ENCODE measurements at places on chromosomes 3 and 15.

GRCh38 chr15:39736412-39737195 is 46.0 kb downstream of the FSIP1 start:
- no peak for DNase-seq

- no peak for DNase-seq
These were observed 18.6 kb downstream of the SOX2 start for GRCh38 chr3:181730316-181730715.

- DNase-seq = peak; percentile 49
These were observed at the start of gene CELSR3 for GRCh38 chr3:48662753-48663488. Gene CELSR3, minus strand, starts transcription at chr3:48662886. Its CDS starts 252 bp downstream, at chr3:48662634.

DNA sequence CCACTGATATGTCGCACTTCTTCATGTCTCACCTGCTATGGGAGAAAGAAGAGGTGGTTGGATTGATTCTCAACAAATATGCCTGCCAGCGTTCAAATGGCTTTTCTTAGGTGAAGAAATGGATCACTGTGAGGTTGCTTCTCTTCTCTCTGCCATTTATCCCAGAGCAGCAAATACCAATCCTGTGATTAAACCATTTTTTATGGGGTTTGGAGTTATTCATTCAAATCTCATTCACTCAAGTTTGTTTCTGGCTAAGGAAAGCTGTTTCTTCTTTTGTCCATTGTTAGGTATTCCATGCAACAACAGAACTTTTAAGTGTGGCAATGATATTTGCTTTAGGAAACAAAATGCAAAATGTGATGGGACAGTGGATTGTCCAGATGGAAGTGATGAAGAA is 12.2 kb upstream of the C3orf52 start:
- no peak for DNase-seq

DNA sequence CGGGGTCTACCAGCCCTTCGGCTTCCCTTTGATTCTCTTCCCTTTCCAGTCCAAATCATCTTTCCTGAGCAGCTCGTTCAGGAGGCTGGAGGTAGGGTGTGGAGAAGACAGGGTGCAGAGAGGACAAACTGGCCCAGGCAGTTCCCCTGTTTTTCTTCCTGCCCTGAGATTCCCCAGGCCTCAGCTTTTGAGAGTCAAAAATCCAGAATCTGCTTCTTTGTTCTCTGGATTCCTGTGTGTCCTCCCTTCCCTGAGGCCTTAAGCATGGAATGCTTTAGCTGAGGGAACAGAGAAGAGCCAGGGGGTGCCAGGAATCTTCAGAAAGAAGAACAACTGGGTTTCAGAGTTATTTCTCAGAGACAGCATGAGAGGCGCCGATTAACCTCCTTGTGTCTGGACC is 26.7 kb upstream of the LRTM1 start:
- no peak for DNase-seq

- no peak for DNase-seq
These were observed 464.5 kb upstream of the TGFBR2 start for GRCh38 chr3:30141927-30142326.

GRCh38 chr15:98935736-98936135 is 71.9 kb downstream of the PGPEP1L start:
- DNase-seq = no peak

- no peak for DNase-seq
These were observed 50.6 kb upstream of the SLC7A14 start for GRCh38 chr3:170636400-170636973.

- no peak for DNase-seq
These were observed 86.7 kb downstream of the MAGI1 start for GRCh38 chr3:65951836-65952505.

DNA sequence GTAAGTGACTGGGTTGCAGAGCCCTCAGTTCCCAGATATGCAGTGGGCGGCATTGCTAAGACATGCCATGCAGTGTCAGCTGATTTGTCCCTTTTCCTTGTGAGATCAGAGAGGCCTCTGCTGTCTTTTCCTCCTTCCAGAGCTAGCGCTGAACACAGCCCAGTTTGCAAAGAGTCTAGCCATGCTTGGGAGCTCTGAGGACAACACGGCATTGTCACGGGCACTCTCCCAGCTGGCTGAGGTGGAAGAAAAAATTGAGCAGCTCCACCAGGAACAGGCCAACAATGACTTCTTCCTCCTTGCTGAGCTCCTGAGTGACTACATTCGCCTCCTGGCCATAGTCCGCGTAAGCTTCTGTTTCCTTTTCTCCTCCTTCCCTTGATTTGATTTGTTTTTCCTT is 20.0 kb upstream of the SNX22 start:
- DNase-seq = no peak

GRCh38 chr3:138256022-138256421 is 68.9 kb downstream of the ARMC8 start:
- DNase-seq = no peak

GRCh38 chr15:88657326-88658069 is 18.7 kb downstream of the ISG20 start:
- no peak for DNase-seq

DNA sequence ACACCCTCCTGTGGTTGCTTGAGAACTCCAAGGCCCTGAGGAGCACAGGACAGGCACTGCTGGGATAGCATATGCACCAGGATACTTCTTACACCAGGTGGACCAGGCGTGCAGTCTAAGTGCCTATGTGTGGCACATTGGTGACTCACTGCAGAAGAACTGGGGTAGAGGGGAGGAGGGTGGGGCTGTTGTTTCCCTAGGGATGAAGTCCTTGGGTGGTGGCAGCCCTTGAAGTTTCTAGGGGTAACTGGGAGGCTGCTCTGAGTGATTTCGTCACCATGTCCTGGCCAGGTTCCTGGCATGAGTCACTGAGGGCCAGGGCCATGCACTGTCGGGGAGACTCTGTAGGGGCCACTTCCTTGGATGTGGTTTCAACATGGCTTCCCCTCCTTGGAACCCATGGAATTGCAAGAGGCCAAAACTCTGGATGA is 15.9 kb downstream of the MYZAP start:
- DNase-seq = no peak

DNA sequence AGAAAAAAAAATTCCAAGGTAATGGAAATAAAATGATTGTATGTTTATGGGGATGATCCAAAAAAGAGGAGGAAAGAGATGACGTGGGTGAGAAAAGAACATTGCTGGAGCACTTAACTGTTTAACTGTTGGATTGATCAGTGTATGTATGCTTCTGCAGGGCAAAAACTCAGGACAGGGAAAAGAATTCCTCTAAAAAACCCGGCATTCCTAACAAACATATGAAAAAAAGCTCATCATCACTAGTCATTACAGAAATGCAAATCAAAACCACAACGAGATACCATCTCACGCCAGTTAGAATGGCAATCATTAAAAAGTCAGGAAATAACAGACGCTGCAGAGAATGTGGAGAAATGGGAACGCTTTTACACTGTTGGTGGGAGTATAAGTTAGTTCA is 1.6 kb upstream of the PHLDB2 start:
- no peak for DNase-seq

- no peak for DNase-seq
These were observed 297.1 kb downstream of the SATB1 start for GRCh38 chr3:18127859-18128681.

DNA sequence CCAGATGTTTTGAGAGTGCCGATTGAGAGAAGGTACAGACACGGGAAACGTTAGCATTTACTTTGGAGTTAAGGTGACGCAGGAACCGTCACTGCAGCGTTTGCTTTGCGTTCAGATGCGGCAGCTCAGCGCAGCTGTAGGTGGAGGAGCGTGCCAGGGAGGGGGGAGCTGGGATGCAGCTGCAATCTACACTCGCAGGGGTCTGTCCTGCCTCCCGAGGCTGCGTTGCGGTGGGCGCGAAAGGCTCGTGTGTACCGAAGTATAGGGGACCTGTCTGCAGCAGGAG is 425 bp upstream of the FYTTD1 start:
- peak; percentile 25 for DNase-seq

DNA sequence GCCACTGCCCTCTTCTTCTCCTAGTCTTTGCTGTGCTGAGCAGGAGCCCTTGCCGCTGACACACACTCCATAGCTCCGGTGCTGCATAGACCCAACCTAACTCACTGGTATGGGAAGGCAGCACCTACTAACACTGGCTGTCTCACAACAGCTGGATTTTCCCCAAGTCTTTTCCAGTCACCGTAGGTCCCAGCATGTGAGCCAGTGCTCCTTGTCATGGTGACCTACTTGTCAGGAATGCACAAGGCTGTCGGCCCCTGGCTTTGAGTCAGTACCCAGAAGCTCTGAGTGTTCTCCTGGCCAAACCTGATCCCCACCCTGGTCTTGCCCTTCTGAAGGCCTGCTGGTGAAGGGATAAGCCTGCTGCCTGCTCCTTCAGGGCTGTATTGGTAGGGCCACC is 25.7 kb downstream of the AMOTL2 start:
- no peak for DNase-seq

DNA sequence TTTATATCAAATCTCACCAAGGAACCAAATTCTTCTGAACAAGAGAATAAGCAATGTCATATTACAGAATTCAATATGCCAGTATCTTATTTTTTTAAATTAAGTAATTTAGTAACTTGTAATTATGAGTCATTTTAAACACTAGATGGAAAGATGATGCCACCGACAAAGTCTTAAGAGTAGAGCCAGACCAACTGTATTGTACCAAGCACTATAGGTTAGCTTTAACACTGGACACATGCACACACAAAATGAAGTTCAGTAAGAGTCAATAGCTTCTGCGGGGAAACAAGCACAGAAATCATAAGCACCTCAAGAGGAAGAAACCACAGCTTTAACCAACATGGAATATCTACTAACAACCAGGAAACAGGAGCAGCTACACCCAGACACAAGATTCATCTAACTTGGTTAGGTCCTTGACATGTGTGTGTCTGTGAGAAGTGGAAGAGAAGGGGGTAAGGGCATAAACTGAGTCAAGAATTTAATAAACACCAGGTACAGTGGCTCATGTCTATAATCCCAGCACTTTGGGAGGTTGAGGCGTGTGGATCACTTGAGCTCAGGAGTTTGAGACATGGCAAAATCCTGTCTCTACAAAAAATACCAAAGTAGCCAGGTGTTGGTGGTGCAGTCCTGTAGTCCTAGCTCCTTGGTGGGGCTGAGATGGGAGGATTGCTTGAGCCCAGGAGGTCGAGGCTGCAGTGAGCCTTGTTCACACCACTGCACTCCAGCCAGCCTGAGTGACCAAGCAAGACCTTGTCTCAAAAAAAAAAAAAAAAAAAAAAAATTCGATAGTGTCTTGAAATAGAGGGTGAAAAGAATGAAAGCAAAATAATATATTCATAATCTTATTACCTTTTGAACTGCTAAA is 28.9 kb downstream of the DENND4A start:
- DNase-seq = no peak

GRCh38 chr3:38163117-38163840 is 2.1 kb upstream of the OXSR1 start:
- peak; percentile 72 for DNase-seq

GRCh38 chr3:89560568-89560967 is 453.1 kb downstream of the EPHA3 start:
- DNase-seq = no peak

GRCh38 chr3:40055361-40055760 is 246.0 kb downstream of the MYRIP start:
- no peak for DNase-seq

GRCh38 chr3:119508172-119508845 is 10.0 kb downstream of the TIMMDC1 start:
- no peak for DNase-seq

- no peak for DNase-seq
These were observed 91.8 kb upstream of the ALDH1A3 start for GRCh38 chr15:100787567-100788417.

- no peak for DNase-seq
These were observed 27.7 kb downstream of the PTH1R start for GRCh38 chr3:46905213-46905560.

DNA sequence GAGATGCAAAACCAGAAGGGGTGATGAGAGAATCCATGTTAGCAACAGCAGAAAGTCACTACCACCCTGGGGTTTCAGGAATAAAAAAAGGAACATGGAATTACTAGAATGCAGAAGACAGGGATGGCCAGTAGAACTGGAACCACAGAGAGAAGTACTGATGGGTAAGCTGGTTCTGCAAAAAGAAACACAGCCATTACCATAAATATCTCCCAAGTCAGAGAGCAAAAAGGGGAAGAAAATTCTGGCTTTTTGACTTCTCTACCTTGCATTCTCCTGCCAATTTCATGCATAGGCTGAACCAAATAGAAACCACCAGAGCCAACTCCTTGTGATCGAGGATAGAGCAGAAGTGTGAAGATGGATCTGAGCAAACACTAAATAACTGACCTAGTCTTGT is 550.4 kb upstream of the NAALADL2 start:
- DNase-seq = no peak

DNA sequence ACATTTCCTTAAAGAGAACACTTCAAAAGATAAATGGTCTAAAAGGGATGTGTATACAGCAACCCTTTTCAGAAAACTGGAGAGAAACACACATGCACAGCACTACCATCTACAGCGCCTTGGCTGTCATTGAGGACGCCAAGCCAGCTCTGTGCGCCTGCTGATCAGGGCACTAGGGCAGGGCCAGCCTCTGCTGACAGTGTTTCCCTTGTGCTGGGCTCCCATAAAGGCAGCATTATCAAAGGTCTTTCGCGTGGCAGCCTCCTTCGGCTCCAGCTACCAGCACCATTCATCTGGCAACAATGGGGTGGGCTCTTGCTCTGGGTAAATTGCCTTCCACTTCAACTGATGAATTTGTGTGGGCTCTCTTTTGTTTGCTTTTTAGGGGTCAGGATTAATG is 53.4 kb downstream of the LDHAL6B start:
- DNase-seq = no peak

GRCh38 chr15:66152650-66153049 is 100.9 kb downstream of the MEGF11 start:
- DNase-seq = no peak

GRCh38 chr3:4888913-4889846 is 90.1 kb upstream of the BHLHE40 start:
- no peak for DNase-seq

GRCh38 chr3:14428087-14429033 is 26.0 kb downstream of the SLC6A6 start:
- DNase-seq = peak; percentile 13

- DNase-seq = no peak
These were observed 57.3 kb upstream of the MYRIP start for GRCh38 chr3:39752019-39752637.

GRCh38 chr3:57199895-57200297 is at the start of gene HESX1:
Gene HESX1, minus strand, starts transcription at chr3:57199978. Its CDS starts 60 bp downstream, at chr3:57199918.
- DNase-seq = no peak

DNA sequence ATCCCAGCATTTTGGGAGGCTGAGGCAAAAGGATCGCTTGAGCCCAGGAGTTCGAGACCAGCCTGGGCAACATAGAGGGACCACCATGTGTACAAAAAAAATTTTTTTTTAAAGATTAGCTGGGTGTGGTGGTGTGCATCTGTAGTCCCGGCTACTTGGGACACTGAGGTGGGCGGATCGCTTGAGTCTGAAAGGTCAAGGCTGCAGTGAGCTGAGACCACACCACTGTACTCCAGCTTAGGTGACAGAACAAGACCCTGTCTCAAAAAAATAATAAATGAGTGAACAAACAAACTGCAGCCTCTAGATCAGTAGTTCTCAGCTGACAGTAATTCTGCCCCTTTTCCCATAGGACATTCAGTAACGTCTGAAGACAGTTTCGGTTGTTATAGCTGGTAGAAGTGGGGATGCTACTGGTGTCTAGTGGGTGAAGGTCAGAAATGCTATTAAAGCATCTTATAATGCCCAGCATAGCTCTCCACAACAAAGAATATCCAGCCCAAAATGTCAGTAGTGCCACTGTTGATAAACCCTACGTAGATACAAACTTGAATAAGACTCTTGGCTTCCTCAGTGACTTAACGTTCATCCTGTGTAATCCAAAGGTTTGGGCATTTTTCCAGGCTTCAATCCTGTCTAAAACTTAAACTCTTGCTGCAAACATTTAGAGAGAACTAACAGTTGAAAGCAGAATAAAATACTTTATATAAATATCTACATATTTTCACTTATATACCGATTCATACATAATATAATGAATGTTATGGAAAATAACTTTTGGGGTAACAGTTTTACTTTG is 10.6 kb downstream of the SMC4 start:
- DNase-seq = no peak

- DNase-seq = no peak
These were observed 61.4 kb upstream of the ST8SIA2 start for GRCh38 chr15:92332125-92332899.

All from T-helper 2 cell (primary cell).